RWPE2 (cell line): ENCODE measurements at places on chromosomes 2 and 18.
A peak's percentile ranks its signal among the peaks of the same experiment; 100 is the strongest.

DNA sequence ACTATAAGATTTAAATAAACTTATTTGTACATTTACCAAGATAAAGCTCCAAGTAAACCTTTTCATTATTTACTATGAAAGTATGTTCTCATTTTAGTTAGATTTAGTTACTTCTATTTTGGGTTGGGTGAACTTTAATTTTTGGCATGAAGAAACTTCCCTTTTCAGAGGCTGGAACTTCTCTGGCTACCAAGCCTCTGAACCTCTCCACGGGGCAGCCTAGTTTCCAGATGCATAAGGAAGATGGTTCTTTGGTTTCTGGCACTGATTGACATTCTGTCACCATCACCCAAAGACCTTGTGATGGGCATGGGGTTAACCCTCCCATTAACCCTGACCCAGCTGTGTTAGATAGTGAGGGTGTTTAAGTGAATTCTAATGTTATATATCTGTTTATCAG is 17.1 kb downstream of the PSD4 start:
- no peak for DNase-seq

DNA sequence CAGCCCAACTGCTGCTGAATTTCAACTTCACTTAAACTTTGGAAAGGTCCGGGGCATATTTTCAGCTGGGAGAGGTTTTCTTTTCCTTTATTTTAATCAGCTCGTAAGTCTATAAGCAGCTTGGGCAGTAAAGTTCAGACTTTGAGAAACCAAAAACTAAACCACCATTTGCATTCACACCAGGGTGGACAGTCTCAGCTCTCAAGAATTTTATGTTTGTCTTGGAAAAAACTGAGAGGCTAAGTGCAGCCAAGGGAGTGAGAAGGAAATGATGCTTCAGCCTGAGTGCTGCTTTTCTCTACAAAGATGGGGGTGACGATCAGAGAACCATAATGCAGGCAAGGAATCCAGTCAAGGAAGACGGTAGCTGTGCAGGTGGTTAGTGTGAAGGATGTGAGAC is 30.2 kb downstream of the MCFD2 start:
- no peak for DNase-seq

- no peak for DNase-seq
These were observed 44.3 kb downstream of the L3MBTL4 start for GRCh38 chr18:6370410-6370809.

DNA sequence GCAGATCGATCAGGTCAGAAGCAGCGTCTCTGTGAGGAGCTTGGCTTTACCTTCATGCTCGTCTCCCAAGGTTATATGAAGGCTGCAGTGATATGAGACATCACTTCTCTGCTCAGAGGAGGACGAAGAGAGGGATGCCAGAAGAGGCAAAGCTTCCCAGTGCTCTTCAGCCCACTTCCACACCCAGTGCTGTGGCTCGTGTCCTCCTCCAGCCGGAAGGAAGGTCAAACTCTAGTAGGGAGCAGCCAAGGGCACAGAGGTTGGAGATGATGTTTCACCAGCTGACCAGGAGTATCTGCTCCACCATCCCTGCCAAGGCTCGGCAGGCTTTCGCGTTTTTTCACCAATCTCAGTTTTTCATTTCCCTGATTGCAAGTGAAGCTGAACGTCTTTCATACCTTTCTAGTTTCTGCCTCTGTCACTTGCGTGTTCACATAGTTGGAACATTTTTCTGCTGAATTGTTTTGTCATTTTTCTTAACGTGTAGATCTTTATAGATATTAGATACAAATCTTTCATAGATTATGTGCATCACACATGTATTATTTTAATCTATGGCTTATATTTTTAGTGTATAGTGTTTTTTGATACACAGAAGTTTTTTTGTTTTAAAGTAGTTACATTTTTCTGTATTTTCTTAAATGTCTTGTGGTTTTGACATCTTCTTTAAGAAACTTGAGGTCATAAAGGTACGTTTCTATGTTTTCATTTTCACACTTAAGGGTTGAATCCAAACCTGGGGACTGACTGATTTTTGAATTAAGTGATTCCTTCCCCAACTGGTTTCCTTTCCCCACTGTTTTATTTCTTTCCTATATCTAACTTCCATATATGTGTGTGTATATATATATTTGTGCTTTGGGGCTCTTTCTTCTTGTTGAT is 23.5 kb upstream of the L3MBTL4 start:
- no peak for DNase-seq

DNA sequence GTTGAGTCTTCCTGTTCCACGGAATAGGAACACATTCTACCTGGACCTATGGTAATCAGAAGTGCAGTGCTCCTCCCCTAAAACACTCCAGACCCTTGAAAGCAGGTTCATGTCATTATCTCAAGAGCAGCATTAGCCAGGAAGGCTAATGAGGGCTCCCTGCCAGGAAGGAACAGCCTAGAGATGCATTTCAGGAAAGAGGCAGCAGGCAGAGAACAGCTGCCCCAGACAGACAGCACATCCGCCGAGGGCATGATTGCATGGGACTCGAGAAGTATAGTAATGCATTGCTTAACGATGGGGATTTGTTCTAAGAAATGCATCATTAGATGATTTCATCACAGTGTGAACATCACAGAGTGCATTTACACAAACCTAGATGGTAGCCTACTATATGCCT is 171.5 kb downstream of the ALK start:
- no peak for DNase-seq

DNA sequence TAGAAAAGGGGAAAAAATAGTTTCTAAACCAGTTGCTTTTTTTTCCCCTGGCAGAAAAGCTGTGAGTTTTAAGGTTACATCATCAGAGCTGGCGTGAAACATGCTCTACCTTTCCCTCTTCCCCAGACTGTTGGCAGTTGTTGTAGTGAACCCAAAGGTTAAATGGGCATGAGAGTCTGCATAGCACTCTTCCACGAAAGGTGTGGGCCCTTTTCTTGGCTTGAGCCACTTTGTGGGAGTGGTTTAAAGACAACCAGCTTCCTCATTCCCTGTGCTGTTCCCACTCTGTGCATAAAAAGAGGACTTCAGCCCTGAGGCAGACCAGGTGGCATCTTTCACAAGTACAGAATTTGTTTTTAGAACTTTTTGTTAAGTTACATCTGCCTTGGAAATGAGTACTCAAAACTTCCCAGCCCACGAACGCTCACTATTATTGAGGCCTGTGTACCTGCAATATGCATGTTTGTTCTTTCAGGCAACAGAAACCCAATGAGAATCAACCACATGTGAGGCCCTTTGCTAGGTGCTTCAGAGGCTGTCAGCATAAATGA is 243.8 kb downstream of the BABAM2 start:
- DNase-seq: no peak

DNA sequence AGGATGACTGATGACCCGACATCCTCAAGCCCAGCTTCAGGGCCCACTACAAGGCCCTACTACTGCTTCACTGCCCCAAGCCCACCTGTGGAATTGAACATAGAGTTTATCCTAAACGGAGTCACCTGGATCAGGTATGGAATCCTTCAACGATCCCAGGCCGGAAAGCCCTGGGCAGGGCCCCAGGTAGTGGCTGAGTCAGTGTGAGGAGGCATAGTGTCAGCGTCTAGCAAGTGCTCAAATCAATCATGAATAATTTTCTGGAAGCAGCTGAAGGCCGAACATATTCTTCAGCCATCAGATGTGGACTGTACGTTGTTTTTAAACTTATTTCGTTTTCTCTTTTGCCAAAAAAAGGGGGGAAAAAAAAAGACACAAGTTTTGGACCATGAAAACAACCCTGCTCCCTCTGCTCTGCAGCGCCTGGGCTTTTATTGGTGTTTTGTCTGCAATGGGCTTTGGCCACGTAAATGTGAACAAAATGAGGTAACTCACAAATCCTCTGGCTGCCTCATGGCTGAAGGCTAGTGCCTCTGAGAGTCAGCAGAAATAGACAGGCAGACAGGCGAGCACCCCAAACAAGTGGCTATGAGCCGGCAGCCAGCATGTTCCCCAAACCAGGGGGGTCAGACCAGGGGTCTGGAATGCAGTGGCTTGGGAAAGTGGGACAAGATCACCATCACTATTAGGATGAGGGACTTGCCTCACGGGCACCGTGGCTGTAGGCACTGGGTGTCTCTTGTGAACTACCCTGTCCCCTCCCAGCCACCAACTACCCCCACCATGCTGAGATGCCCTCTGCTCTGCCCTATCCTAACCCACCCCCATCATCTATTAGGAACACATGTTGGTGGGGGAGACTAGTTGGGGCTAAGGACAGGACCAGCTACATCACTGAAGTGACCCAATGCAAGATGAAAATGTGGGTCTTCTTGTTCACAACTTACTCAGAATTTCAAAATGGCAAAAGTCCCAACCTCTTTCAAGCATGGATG is 51.4 kb downstream of the TTC32 start:
- no peak for DNase-seq

DNA sequence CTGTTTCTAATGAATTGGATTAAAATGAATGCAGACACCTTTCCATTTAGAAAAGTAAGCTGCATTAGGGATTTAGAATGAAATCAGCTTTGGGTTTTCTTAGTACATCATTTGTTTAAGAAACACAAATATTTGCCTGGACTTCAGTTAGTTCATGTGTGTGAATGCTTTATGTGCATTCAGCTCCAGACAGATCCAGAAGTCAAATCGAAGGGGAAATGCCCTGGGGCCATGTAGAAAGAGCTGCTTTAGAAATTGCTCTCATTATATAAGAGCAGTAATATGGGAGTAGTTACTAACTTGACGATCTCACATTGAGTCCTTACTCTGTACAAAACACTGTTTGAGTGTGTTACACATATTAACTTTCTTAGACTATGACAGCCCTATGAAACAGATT is 88.0 kb upstream of the TTC39C start:
- no peak for DNase-seq

DNA sequence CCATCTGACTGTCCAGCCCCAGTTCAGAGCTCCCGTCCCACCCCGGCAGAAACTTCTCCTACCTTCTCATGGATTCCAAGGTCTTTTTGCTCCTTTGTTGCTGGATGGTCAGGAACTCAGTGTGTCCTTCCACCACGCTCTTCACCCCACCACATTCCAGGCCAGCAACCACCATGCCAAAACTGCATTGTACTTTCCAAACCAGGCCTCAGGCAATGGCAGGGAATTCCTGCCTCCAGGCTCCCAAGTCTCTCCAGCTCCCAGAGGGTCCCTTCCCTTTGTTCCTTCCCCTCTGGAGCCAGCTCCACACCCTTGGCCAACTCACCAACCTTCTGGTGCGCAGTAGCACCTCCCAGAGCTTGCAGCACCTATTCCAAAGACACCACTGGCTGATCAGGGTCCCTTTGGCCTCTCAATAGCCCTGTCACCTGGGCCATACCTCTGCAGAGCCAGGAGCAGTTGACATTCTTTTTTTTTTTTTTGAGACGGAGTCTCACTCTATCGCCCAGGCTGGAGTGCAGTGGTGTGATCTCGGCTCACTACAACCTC is 8.1 kb downstream of the CHMP1B start:
- DNase-seq: no peak

GRCh38 chr2:6470518-6470917 is 395.2 kb downstream of the CMPK2 start:
- DNase-seq: no peak

GRCh38 chr18:40159141-40160017 is 1795.7 kb upstream of the PIK3C3 start:
- no peak for DNase-seq

DNA sequence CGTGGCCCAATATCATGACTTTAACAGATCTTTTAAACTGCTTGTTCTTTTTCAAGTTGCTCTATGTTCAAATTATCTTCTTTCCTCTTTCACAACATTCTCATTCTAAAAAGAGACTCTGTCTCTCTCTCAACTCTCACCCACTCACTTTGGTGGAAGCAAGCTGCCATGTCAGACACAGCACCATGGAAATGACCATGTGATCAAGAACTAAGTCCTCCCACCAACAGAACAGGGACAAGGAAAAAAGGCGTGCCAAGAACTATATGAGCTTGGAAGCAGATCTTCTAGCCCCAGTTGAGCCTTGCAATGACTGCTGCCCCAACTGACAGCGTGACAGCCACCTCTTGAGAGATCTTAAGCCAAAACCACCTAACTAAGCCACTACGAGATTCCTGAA is 23.9 kb downstream of the BAZ2B start:
- DNase-seq: no peak

- DNase-seq: no peak
These were observed 4.7 kb downstream of the PLCL1 start for GRCh38 chr2:197809064-197809463.

- DNase-seq: peak; percentile 85
These were observed 15.7 kb upstream of the OLA1 start for GRCh38 chr2:174263997-174264396.

DNA sequence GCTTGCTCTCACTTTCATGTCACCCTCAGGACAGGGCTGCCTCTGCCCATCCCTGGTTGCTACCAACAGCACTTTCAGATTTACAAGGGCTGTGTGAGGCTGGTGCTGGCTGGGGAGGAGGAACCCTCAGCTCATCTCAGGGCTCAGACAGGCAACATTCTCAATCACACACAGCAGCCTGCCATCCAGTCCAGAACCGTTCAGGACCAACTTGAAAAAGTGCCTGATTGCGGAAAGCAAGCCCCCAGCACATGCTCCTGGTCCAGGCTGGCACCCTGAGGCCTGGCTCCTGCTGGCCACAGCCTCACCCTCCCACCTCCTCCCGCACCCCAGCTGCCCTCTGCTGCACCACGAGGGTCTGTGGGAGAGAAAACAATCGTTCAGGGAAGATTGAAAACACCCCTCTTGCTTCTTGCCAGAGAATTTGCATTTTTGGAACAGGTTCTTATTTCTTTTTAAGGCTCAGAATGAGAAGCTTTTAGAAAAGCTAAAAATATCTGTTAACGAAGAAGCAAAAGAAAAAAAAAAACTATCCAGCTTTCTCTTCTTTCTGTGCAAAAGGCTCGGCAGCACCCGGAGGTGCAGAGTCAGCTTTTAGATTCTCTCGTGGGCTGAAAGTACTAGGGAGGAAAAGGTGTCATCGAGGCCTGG is 403.8 kb upstream of the ID2 start:
- DNase-seq: no peak

- no peak for DNase-seq
These were observed 136.5 kb upstream of the CDH20 start for GRCh38 chr18:61196750-61197149.

DNA sequence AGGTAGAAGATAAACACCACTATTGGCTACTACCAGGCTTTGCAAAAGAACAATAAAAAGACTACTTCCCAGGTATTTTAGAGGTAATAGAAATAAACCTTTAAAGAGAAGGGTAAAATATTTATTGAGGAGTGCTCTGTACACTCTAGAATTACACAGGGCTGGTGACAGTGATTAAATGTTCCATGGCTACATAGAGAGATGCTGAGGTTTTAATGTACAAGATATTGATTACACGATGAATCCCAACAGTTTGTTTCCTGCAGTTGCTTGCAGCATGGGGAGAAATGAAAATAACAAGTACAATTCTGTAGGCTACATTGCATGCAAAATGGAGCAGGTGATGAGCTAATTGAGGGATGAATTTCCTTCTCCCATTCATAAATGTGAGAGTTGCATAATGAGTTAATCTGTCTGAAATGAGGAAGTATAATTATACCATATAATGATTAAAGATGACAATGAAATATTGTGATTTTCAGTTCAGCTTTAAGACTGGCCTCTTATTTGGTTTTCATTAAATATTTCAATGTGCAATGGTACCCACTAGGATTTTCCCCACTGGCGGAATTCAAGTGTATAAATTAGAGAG is 266.1 kb downstream of the SOCS6 start:
- no peak for DNase-seq
